ENCODE measurements at places on chromosomes 1 and 21. TPM values are rescaled to one million over a fixed set of nuclear protein-coding genes. Genes with fewer than 3 reads are reported as not detected.

DNA sequence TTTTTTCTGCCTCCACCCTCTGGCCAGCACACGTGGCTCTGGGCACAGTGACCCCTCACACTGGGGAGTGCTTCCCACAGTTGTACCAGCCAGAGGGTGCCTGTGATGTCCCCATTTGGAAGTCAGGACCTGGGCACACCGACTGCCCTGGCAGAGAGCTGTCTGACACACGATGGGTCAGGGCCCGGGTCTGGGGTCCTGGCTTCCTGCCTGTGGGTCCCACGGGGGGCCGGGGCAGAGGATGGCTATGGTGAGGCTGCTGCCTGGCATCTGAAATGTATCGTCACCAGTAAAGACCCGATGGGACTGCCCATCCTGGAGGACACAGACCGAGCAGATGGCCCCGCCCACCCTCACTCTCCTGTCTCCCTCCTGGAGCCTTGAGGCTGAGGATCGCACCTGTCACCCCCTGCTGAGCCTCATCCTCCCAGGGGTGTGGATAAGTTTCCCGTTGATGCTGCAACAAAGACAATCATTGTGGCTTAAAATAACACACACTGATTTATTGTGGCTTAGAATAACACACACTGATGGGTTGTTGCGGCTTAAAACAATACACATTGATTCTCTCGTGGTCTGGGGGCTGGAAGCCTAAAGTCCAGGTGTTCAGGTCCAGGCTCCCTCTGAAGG lies 88.8 kb upstream of the TTC34 start:
- DNase-seq = no peak

DNA sequence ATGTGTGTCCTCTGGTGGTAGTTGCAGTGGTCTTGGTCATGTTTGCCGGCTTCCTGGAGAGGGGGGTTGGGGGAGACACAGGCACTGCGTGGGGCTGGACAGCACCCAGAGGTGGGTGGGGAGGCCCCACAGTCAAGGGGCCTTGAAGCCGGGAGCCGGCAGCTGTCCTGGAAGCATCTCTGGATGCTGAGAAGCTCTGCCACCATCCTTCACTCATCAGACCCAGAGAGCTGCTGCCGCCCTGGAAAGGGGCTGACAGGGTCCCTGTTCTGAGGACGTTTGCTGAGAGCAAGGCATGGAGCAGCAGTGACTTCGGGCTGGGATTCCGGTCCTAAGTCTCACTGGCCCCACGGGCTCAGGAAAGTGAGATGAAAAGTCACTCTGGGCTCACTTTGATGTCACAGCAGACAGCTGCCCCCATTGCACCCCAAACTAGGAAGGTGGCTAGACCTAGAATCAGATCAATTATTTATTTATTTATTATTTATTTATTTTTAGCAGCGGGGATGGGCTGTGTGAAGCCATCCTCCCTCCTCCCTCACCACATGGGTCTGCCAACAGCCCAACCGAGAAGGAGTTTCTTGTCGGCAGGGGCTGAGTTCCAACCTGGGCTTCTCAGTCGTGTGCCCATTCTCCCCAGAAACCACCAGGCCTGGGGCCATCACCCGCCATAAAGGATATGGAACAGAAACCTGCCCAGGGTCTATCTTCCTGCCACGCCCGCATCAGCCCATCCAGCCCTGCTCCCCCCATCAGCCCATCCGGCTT lies 547.4 kb downstream of the PTPRU start:
- no peak for DNase-seq

GRCh38 chr1:53508991-53509666 lies 49.9 kb downstream of the DMRTB1 start:
- DNase-seq = no peak

- DNase-seq = no peak
Measured at GRCh38 chr1:211870156-211870555, 39.6 kb upstream of the LPGAT1 start.

DNA sequence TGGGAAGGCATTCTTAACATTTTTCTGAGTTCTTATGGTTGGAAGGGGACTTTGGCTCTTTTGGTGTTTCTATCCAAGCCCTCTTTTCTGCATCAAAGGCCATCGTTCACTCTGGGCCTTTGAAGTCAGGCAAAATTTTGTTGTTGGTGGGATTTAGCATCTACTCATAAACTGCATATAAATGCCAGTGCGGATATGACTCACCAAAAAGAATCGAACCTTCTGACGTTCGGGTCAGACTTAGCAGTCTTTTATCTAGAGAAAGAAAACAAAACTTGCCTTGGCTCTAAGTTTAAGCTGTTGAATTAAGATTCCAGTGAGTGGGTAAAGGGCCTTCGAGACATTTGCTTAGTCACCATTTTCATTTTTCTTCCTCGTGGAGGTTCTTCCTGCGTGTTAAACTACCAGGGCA lies 51.4 kb downstream of the EVA1C start:
- no peak for DNase-seq

GRCh38 chr1:42955311-42956063 lies 3.2 kb downstream of the SLC2A1 start:
- no peak for DNase-seq

DNA sequence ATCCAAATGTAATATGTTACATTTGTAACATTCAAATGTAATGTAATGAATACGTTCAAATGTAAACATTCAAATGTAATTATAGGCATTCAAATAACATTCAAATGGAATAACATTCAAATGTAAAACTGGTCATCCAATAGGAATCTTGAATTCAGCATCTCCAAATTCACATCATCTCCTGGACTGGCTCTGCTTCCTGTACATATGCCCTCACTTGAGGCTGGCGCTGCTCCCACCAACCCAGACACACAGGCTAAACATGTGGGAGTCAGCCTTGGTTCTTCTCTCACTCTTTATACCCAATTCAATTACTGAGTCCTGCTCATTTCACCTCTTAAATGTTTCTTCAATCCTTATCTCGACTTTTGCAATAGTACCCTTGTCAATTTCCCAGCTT lies 6.9 kb downstream of the EBNA1BP2 start:
- no peak for DNase-seq

GRCh38 chr1:233656032-233656635 lies 42.2 kb downstream of the KCNK1 start:
- no peak for DNase-seq

GRCh38 chr1:67214420-67215174 lies 48.3 kb downstream of the IL23R start:
- no peak for DNase-seq

DNA sequence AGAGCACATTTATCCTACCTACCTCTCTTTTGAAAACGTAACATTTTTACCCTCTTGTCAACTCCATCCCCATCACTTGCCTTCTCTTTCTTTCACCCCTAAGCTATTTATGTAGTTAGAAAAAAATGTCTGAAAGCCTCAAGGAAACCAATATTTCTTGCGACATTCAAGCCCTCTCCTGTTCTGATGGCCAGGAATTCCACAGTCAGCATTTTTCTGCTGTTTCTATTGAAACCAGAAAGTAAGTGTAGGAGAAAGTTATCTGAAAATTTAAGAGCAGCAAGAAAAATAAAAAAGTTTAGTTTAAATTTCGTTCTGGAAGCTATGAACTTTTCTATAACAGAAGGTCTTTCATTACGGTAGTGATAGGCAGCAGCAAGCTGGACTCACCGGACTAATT lies 247.6 kb upstream of the PBX1 start:
- no peak for DNase-seq

DNA sequence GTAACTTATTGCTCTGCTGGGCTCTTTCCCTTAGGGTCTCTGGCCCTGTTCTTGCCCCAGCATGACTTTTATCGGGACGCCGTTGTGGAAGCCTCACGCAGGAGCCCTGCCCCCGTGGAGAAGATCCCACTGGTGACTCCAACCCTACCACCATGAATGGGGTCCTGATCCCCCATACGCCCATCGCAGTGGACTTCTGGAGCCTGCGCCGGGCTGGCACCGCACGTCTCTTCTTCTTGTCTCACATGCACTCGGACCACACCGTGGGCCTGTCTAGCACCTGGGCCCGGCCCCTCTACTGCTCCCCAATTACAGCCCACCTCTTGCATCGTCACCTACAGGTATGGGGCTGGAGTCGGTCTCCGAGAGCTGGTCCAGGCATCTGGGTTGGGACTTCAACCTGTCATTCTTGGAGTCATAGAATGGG lies 322 bp downstream of the DCLRE1B start:
- peak; percentile 3 for DNase-seq

DNA sequence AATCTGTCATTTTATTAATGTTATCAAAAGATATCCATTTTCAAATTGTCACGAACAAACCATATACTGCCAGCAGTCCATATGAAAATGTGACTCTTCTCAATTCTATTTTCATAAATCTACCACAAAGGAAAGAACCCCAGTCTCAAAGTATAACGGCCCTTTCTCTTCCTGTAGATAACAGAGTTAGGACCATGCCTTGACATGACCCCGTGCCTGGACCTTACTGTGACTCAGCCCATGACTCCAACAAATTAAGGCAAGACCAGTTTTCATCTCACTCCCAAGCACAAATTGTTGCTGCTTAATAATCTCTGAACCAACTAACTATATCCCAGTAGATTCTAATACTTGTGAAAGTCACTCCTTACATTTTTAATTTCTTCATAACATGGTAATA lies 124.4 kb upstream of the NFIA start:
- no peak for DNase-seq

DNA sequence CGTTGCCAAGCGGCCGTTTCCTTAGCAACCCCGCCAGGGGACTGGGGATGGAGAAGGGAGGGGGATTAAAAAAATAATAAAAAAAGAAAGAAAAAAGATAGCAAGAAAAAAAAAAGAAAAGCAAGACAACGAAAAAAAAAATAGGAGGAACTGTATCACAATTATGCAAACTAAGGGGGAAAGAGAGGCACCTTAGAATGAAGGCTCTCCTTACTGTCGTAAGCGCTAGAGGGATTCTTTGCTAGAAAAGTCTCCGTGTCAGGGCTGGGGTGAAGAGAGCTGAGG lies 625 bp upstream of the NEGR1 start:
- no peak for DNase-seq

Gene GSTM1
- polyA plus RNA-seq = 3.0 TPM

Gene FRRS1
- polyA plus RNA-seq = 10.6 TPM

Gene TAGLN2
- 129 TPM for polyA plus RNA-seq

Gene KCNA3
- polyA plus RNA-seq = 0.16 TPM

Gene MAP3K7CL
- polyA plus RNA-seq = 5.5 TPM

Gene CCDC181
- polyA plus RNA-seq = 11.3 TPM

Gene TCHHL1
- not detected for polyA plus RNA-seq

Data from left renal cortex interstitium (tissue), 4 donors.